ENCODE measurements at places on chromosomes 6 and 20.
A peak's percentile ranks its signal among the peaks of the same experiment; 100 is the strongest.

GRCh38 chr6:36633370-36633769, 39.2 kb downstream of the SRSF3 start:
- DNase-seq: no peak

GRCh38 chr20:2133318-2134183, 31.9 kb downstream of the STK35 start:
- DNase-seq: peak; percentile 54

DNA sequence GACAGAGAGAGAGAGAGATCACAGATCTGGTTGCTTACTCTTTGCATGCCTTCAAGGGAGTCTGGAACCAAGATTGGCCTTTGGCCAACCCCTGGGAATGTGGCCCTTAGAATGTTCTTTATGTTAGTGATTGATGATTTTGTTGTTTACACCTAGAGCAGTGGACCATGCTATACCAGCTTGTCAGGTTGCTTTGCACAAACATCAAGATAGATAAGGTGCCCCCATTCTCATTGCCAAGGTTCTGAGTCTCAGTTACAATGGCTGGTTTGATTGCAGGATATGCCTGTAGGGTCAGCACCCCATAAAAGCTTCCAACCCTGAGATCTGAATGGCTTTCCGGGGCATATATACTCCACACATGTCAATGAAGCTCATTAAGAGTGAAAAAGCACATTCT, 53.5 kb upstream of the SLC2A12 start:
- no peak for DNase-seq

DNA sequence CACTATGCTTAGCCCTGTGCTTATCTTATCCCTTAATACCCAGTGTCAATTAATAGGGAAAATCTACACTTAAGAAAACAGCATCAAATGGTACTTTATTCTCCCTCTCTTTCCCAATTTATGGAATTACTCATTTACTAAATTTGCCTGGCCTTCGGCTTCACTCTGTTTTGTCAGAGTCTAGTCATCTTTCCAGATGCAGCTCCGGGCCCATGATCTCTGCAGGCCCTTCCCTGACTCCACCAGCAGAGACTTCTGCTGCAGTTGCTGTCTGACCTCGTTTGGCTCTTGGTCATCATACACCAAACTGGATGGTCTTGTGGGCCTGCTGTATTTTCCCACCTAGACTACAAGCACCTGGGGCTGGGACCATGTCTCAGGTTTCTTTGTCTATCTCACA, 27.4 kb downstream of the MRS2 start:
- no peak for DNase-seq

DNA sequence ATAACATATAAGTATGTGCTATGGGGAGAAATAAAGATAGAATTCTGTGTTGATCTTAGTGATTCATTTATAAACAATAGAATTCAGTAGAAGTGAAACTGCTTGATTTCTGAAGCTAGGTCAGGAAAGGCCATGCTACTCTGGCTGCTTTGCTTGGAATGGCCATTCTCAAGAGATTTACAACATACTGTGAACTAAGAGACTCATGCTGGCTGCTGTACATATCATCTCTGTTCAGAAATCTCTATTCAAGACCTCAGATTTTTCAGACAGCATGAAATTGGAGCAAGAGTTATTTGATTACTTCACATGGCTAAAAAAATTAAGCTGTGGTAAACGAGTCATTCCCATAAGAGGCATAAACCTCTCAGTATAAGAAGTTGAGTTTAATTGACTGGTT, 662.6 kb downstream of the BCKDHB start:
- no peak for DNase-seq

DNA sequence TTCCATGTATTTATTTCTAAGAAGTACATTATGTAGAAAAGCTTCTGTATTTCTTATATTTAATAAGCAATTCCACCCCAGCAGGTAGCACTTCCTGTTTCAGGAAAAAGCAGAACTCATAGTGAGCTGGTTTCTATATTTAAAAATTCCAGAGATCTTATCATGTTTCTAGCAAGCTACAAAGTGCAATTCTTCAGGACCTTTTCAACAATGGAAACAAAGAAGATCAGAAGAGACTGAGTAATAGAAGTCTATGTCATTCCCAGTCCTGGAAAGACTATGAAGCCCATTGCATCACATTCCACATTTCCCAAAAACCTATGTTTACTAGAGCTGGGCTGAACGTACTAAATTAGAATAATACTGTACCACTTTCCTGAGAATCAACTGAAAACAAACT, 302.6 kb upstream of the NRSN1 start:
- DNase-seq: no peak

GRCh38 chr6:149079911-149080491, 237.5 kb upstream of the TAB2 start:
- no peak for DNase-seq

GRCh38 chr20:42742926-42743325, 446.8 kb downstream of the PTPRT start:
- DNase-seq: peak; percentile 20

DNA sequence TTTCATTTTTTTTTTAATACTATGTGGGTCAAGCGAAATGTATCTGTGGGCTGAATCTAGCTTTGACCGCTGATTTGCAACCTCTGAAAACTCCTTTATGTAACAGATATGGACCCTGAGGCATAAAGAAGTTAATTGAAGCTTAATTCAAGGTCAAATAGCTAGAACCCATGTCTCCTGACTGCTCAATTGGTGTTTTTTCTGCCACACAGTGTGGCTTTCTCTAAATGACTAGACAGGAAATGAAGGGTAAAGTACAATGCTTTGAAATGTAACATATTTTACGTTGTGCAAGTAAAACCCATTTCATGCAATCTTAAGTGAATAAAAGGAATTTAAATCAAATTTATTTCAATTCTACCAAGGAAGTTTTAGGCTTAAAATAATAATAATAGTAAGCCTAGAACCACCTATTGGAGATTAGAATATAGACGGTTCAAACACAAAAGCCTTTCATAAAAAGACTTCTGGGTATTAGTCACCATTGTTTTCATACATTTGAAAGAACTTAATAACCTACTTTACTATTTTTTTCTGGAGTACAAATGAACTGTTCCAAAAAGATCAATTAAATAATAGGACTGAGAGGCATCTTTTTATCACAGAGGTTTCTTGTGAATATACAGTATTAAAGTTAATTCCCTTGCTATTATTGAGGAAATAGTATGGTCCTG, 279.8 kb downstream of the EPHA7 start:
- DNase-seq: no peak

DNA sequence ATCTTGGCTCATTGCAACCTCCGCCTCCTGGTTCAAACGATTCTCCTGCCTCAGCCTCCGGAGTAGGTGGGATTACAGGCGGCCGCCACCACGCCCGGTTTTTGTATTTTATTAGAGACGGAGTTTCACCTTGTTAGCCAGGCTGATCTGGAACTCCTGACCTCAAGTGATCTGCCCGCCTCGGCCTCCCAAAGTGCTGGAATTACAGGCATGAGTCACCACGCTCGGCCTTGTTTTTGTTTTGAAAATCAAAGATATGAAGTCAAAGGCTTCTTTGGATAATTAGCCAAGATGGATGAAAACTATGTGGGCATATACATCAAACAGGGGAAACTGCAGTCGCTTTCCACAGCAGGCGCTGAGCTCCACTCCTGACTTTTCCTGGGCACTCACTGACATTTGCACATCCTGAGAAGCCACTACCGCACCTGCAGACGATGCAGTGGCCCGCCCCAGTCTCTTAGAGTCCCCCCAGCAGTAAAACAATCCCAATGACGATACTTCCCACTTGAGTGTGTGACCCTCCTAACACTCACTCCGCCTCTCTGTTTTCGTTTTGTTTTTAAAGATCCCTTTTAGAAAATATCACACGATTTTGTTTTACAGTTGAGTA, 44.1 kb downstream of the GJA1 start:
- no peak for DNase-seq

GRCh38 chr6:115442323-115442722, 618.4 kb downstream of the FRK start:
- DNase-seq: no peak

- no peak for DNase-seq
Measured at GRCh38 chr6:100259865-100260264, 204.9 kb downstream of the SIM1 start.

GRCh38 chr20:53891306-53891894, 179.0 kb downstream of the BCAS1 start:
- DNase-seq: no peak

DNA sequence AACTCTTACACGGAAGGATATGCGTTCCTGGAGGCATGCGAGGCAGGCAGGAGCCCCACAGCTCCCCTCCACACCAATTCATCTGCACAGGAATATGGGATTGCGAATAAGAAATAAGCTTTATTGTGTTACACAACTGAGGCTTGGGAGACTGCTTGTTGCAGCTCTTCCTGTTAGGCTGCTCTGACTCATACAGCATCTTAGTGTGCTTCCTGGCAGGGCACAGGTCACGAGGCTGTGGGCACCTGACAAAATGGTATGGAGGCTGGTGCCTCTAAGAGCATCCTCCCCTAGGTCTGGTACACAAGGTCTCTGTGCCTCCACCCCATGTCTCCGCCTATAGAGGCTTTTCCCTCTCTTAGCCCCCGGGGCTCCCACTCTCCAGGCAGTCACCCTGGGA, 6.8 kb downstream of the SLC22A3 start:
- DNase-seq: no peak

DNA sequence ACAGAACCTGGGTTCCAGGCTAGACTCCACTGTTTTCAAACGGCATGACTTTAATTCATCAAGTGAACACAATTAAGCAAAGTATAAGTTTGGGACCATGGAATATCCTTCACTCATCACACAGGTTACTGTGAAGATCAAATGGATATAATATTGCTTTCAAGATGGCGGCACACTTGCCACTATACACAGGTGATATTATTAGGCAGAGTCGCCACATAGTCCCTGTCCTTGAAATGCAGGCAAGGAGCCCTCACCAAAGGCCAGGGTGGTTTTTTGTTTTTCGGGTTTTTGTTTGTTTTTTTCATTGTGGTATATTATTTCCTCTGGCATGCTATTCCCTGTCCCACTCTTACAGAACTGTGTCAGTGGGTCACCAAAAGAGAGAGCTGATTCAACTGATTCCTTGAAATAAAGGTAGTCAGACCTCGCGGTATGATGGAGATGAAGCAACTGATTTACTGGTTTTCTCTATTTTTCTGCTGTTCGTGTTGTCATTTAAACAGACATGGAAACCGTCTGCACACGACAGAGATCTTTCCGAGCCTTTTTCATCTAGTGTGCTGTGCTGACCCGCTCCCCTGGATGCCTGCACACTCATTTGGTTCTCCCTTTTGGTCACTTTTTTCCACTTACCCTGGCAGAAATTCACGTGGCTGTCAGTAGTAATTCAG, 29.7 kb downstream of the MYB start:
- no peak for DNase-seq

DNA sequence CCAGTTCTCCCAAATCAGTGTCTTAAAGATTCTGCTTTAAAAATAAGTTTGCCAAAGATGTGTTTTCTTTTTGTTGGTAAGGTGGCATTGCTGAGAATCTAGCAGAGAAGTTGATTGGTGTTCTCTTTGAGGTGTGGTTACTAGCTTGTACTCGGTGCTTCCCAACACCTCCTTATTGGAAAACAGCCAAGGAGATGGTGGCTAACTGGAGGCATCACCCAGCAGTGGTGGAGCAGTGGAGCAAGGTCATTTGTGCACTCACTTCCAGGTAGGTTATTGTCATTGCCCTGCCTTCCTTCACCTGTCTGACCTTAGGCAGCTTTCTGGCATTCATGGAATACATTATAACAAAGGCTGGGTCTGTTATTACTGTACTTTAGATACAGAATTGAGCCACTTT, 26.7 kb downstream of the RALGAPB start:
- no peak for DNase-seq

DNA sequence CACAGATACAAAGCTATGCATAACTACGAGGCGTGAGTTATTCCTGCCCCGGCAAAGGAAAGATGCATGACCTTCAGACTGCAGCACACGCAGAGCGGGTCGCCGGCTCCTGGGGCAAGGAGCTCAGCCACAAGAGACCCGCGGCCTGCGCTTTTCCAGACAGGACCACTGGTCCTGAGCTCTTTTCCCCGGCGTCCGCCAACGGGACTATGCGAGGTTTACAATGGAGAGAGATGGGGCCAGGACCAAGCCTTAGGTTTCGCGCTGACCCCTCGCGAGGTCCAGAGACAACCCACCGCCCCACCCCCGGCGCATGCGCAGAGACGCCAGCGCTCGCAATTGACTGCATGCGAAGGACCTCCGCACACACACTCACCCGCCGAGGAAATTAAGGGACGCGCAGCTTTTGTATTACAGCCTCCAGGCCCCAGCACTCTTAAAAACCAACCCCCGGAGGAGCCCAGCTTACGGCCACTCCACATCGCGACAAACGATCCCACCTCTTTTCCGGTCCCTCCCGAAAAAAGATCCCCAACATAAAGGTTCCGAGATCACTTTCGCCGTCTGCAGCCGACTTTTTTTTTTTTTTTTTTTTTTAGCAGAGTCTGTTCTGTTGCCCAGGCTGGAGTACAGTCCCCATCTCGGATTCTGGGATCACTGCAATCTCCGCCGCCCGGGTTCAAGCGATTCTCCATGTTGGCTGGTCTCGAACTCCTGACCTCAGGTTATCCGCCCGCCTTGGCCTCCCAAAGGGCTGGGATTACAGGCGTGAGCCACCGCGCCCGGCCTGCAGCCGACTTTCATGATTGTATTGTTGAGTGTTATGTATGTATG, at the start of gene COQ3:
Gene COQ3, minus strand, starts transcription at position 498 of the 834 bp plus-strand sequence. Its CDS starts 16 bp downstream, at position 482.
- peak; percentile 95 for DNase-seq

GRCh38 chr6:41878961-41879405, 16.2 kb downstream of the USP49 start:
- no peak for DNase-seq

GRCh38 chr20:18904192-18904591, 90.6 kb downstream of the SCP2D1 start:
- DNase-seq: no peak

DNA sequence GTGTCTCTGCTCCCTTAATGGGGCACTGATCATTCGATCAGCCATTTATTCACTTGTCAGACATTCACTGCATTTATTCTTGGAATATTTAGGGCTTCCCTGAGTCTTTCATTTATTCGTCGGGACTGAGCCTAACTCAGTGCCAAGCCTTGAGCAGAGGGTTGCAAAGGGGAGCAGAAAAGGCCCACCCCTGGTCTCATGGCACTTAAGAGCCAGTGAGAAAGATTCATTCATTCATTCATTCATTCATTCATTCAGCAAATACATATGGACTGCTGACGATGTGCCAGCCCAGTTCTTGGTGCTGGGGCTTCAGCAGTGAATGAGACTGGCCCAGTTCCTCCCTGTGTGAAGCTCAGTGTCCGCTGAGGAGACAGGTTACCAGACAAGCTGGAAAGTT, 36.6 kb downstream of the SIRPA start:
- no peak for DNase-seq

GRCh38 chr6:115885636-115886366, 174.9 kb downstream of the FRK start:
- no peak for DNase-seq

All from neural progenitor cell (in vitro differentiated cells).